ENCODE measurements at places on chromosomes 3 and 15. TPM values are rescaled to one million over a fixed set of nuclear protein-coding genes. Genes with fewer than 3 reads are reported as not detected.
A peak's percentile ranks its signal among the peaks of the same experiment; 100 is the strongest.

GRCh38 chr3:10260211-10260701 is 12.0 kb downstream of the TATDN2 start:
- no peak overlapping the region for H3K27ac ChIP-seq
- peaks cover 16% of the 10 kb centered on the region for H3K36me3 ChIP-seq
- H3K4me1 ChIP-seq, result peaks cover 52% of the 10 kb centered on the region
- H3K4me3 ChIP-seq, result no peak overlapping the region
- DNase-seq, result no peak
- no peaks in the 10 kb centered on the region for H3K27me3 ChIP-seq

GRCh38 chr15:26890988-26891387 is 24.1 kb downstream of the GABRA5 start:
- no peaks in the 10 kb centered on the region for H3K36me3 ChIP-seq
- H3K27me3 ChIP-seq, result peaks cover 14% of the 10 kb centered on the region
- H3K4me1 ChIP-seq, result no peaks in the 10 kb centered on the region
- H3K4me3 ChIP-seq, result no peak overlapping the region

GRCh38 chr3:127456471-127457093 is 134.0 kb downstream of the TPRA1 start:
- H3K36me3 ChIP-seq, result no peaks in the 10 kb centered on the region
- H3K27ac ChIP-seq, result peak overlapping the region; percentile 78
- H3K4me1 ChIP-seq, result peaks cover 19% of the 10 kb centered on the region
- no peaks in the 10 kb centered on the region for H3K27me3 ChIP-seq

DNA sequence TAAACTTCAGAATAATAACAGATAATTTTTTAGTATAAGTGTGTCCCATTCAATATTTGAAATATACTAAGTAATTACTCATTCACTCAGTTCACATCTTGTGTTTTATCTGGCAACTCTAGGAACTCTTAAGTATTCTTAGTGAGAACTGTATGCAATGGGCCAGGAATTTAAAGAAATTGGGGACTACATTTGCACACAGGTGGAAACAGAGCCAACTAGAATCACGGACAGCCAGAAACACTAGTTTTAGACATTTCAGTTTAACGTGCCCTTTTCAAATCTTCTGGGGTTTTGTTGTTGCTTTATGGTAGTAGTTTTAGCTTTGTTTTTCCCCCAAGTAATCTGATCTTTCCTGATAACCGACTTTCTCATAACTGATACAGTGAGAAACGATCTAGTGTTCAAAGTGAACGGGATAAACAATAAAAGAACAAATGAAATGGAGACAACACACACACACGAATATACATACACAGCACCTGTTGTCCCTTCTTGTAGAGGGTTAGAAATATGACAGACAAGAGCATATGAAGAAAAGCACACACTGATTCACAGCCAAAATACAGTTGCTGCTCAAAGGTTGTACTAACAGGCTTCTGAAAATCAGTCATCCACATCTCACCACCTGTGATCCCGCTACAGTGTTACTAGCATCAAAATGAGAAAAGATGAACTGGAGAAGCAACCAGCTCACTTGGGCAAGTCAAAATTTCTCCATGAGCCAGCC is 167.0 kb downstream of the FMN1 start:
- H3K4me1 ChIP-seq, result peaks cover 9% of the 10 kb centered on the region
- H3K27me3 ChIP-seq, result no peaks in the 10 kb centered on the region
- DNase-seq, result no peak
- H3K27ac ChIP-seq, result peak overlapping the region; percentile 10

GRCh38 chr3:17607905-17608304 is 134.5 kb downstream of the TBC1D5 start:
- H3K27me3 ChIP-seq, result no peaks in the 10 kb centered on the region
- no peak overlapping the region for H3K4me3 ChIP-seq
- no peak for DNase-seq
- H3K36me3 ChIP-seq, result no peaks in the 10 kb centered on the region
- no peaks in the 10 kb centered on the region for H3K4me1 ChIP-seq

DNA sequence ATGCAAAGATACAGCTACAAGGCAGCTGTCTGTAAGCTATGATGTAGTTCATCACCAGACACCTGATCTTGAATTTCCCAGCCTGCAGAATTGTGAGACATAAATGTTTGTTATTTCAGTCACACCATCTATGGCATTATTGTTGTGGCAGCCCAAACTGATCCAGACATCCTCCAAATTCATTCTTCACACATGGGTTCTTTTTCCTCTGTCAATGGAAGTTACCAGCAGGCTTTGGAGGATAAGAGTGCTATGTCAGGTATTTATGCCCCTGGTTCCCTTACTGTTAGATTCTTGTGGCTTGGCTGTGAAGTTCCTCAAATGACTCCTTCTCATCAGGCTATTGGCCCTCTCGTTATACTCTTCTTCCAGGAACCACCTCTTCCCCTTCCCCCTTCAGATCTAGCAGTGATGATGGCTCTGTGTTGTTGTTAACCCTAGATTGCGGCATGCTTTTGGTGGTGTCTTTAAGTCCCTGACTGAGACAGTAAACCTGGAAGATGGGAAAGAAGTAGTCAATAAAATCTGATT is 91.0 kb upstream of the CHMP2B start:
- H3K27me3 ChIP-seq, result no peaks in the 10 kb centered on the region
- H3K27ac ChIP-seq, result no peak overlapping the region
- H3K4me3 ChIP-seq, result no peak overlapping the region
- no peak for DNase-seq

- H3K4me1 ChIP-seq, result no peaks in the 10 kb centered on the region
- no peaks in the 10 kb centered on the region for H3K27me3 ChIP-seq
- no peak overlapping the region for H3K27ac ChIP-seq
- no peaks in the 10 kb centered on the region for H3K36me3 ChIP-seq
- H3K4me3 ChIP-seq, result no peak overlapping the region
Measured at GRCh38 chr3:76679541-76679940, 360.4 kb upstream of the ROBO2 start.

- H3K27ac ChIP-seq, result peak overlapping the region; percentile 37
- H3K4me1 ChIP-seq, result no peaks in the 10 kb centered on the region
- no peak overlapping the region for H3K4me3 ChIP-seq
- H3K36me3 ChIP-seq, result no peaks in the 10 kb centered on the region
- no peaks in the 10 kb centered on the region for H3K27me3 ChIP-seq
Measured at GRCh38 chr3:14823910-14824629, 5.3 kb downstream of the FGD5 start.

- H3K4me3 ChIP-seq, result no peak overlapping the region
- no peak for DNase-seq
- H3K27me3 ChIP-seq, result no peaks in the 10 kb centered on the region
- H3K4me1 ChIP-seq, result no peaks in the 10 kb centered on the region
- no peaks in the 10 kb centered on the region for H3K36me3 ChIP-seq
- no peak overlapping the region for H3K27ac ChIP-seq
Measured at GRCh38 chr3:76400141-76400540, 614.8 kb upstream of the ZNF717 start.

- H3K27me3 ChIP-seq, result no peaks in the 10 kb centered on the region
- no peaks in the 10 kb centered on the region for H3K36me3 ChIP-seq
- H3K4me3 ChIP-seq, result no peak overlapping the region
- H3K27ac ChIP-seq, result no peak overlapping the region
Measured at GRCh38 chr3:61110576-61110975, 140.7 kb downstream of the FHIT start.

DNA sequence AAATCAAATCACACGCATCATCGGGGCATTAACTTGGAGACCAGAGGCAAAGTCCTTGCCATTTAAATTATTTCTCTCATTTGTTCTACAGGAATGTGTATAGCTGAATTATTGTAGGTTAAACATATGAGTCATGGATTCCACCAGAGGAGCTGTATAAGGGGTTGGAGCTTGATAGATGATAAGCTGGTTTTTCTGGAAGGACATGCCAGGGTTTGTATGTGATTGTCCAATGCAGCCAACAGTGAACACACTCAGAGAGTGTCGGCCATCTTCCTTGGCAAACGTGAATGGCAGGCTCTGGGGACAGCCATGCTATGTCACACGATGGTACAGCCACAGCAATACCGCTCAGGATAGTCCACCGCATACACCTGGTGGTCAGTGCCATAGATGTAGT is 25.1 kb downstream of the SSUH2 start:
- no peak overlapping the region for H3K4me3 ChIP-seq
- no peaks in the 10 kb centered on the region for H3K27me3 ChIP-seq
- H3K27ac ChIP-seq, result no peak overlapping the region
- H3K4me1 ChIP-seq, result peaks cover 10% of the 10 kb centered on the region

- no peak overlapping the region for H3K4me3 ChIP-seq
- no peaks in the 10 kb centered on the region for H3K36me3 ChIP-seq
- H3K27ac ChIP-seq, result no peak overlapping the region
- DNase-seq, result peak; percentile 23
Measured at GRCh38 chr3:175404621-175405020, 545.5 kb downstream of the NAALADL2 start.

DNA sequence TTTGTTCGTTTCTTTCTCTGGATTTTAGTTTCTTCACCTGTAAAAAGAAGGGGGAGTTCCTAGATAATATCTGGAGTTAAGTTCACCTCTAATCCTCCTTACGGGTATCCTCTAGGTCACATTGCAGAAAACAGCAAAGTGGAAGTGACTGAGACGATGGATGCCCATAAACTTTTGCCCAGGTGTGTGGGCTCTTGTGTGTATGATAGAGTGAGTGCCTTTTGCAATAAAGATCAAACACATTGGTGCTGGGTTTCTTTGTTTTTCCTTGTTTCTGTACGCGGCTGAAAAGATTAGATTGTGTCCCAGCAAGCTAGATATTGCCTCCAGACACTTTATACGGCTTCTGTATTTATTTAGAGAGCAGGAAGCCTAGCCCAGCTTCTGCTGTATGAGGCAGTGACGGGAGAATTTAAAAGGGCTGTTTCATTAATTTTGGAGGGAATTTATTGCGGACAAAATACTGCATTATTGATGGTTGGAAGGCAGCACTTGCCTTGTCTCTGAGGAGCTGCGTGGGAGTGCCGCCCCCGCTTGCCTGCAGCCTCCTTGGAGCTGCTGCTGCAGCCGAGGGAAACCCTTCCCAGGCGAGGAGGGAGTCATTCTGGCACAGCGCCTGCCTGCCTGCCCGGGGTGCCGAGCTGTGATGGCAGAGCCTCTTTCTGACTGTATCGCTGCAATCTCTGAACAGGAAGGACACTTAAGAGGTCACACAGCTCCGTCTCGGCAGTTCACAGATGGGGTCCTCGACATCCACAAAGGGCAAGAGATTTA is 38.5 kb downstream of the PYDC2 start:
- no peaks in the 10 kb centered on the region for H3K27me3 ChIP-seq
- DNase-seq, result peak; percentile 36
- no peak overlapping the region for H3K4me3 ChIP-seq
- H3K4me1 ChIP-seq, result peaks cover 5% of the 10 kb centered on the region

GRCh38 chr3:26474706-26475105 is 147.9 kb upstream of the LRRC3B start:
- DNase-seq, result no peak
- H3K27ac ChIP-seq, result no peak overlapping the region
- H3K4me3 ChIP-seq, result no peak overlapping the region
- H3K4me1 ChIP-seq, result no peaks in the 10 kb centered on the region
- no peaks in the 10 kb centered on the region for H3K27me3 ChIP-seq
- H3K36me3 ChIP-seq, result no peaks in the 10 kb centered on the region

DNA sequence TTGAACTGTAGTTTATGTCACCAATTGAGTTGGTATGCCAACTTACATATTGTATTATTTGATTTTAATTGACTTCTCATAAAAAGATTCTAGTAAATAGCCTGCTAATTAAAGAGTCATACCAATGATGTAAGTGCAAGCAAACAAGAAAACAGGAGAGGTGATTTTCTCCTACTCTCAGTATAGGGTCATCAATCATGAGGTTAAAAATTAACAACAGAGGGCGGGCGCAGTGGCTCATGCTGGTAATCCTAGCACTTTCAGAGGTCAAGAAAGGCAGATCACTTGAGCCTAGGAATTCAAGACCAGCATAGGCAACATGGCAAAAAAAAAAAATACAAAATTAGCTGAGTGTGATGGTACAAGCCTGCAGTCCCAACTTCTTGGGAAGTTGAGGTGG is 108.7 kb downstream of the MYO9A start:
- no peaks in the 10 kb centered on the region for H3K27me3 ChIP-seq
- H3K36me3 ChIP-seq, result peaks cover 28% of the 10 kb centered on the region
- H3K4me3 ChIP-seq, result no peak overlapping the region

GRCh38 chr3:175198991-175199783 is 340.1 kb downstream of the NAALADL2 start:
- H3K4me1 ChIP-seq, result no peaks in the 10 kb centered on the region
- H3K4me3 ChIP-seq, result no peak overlapping the region
- H3K36me3 ChIP-seq, result no peaks in the 10 kb centered on the region
- DNase-seq, result no peak
- no peak overlapping the region for H3K27ac ChIP-seq

DNA sequence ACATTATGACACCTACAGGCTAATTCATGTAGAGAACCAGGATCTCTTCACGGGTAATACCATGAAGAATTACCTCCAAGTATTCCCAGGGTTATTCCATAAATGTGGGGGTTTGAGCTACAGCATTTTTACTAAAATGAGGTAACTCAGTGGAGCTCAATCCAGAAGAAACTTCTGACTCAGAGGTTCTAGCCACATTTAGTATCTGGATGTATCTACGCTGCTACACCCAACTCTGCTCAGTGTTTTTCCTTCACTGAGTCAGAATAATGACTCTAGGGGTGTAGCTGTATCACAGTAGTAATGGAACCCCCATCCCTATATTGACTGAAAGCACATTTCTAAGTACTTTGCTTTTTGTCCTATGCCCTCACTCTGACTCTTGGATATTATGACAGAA is 52.4 kb downstream of the COPS2 start:
- no peak overlapping the region for H3K27ac ChIP-seq
- H3K36me3 ChIP-seq, result peaks cover 6% of the 10 kb centered on the region
- no peaks in the 10 kb centered on the region for H3K4me1 ChIP-seq
- DNase-seq, result no peak
- H3K4me3 ChIP-seq, result no peak overlapping the region

- H3K4me3 ChIP-seq, result no peak overlapping the region
- no peak for DNase-seq
- H3K4me1 ChIP-seq, result no peaks in the 10 kb centered on the region
- no peaks in the 10 kb centered on the region for H3K27me3 ChIP-seq
Measured at GRCh38 chr15:45802140-45802539, 167.3 kb downstream of the SQOR start.

DNA sequence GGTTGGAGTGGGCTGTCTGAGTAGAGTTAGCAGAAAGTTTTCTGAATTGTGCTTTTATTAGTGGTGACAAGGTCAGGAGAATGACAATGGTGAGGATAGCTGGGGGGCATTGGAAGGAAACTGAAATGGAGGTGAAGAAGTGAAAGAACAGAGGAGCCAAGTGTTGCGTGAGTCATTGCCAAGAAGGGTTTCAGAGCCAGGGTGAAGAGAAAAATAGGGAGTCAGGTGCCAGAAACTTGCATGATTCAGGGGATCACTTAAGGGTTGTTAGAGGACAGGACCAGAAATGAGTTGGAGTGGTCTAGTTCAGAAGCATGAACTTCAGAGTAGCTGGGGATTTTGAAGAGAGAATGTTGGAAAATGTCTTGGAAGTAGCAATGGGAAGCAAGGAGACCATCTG is 86.0 kb upstream of the GALNT15 start:
- no peak overlapping the region for H3K4me3 ChIP-seq
- H3K27me3 ChIP-seq, result no peaks in the 10 kb centered on the region
- peaks cover 23% of the 10 kb centered on the region for H3K4me1 ChIP-seq
- H3K36me3 ChIP-seq, result no peaks in the 10 kb centered on the region
- DNase-seq, result no peak

The KCTD6 gene
- not detected for total RNA-seq

The SEMA6D gene
- 9.9 TPM for total RNA-seq

The CAMP gene
- total RNA-seq, result not detected

The SHC4 gene
- not detected for total RNA-seq

The NPAP1 gene
- total RNA-seq, result not detected

The SEMA3F gene
- 33.0 TPM for total RNA-seq

The ASB14 gene
- not detected for total RNA-seq

The SCG3 gene
- not detected for total RNA-seq

The DNAH1 gene
- 57.6 TPM for total RNA-seq

The POLR2H gene
- total RNA-seq, result 273 TPM

The PARP15 gene
- not detected for total RNA-seq
